ENCODE measurements at places on chromosomes 12 and 14.

- DNase-seq, result no peak
Observed at GRCh38 chr14:41229824-41230223, 376.9 kb upstream of the LRFN5 start.

DNA sequence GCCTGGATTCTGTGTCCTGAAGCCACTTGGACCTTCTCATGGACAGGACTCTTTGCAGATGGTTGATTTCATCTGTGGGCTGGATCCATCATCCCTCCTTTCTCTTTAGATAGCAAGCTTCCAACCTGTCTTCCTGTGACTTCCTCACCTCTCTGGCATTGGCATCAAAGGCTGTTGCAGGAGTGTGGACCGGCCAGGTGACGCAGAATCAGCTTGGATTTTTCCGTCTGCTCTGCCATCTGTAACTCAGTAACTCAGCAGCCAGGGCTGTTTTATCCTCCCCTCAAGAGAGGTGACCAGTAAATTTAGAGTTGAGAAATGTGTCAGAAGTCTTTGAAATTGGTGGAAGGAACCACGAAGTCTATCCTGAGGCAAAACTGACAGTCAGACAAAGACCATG lies 701.7 kb upstream of the TMEM132C start:
- DNase-seq, result no peak

DNA sequence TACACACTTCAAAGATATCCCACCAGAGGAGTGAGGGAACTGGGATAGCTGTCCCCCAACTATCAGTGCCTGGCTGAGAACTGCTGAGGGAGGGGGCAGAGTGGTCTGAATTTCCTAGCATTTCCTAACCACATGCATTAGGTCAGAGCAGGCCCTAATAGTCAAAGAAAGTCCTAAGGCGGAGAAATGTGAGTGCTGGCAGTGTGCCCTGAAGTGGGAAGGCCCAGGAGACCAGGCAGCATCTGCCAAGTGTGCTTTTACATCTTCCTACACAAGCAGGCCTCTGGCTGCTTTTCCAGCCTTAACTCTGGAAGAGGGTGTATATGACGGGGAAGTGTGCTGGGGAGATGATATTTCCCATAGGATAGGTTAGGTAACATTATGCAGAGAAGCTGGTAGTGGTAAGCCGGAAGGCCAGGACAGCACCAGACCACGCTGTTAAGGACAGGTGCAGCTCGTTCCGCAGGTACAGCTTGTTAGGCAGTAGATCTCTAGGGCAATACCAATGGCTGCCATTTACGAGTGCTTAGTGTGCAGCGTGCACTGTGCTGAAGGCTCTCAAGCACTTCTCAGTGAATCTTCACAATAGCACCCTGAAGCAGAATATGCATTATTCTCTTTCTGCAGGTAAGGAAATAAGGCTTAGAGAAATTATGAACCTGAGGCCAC lies 9.1 kb upstream of the CCDC198 start:
- no peak for DNase-seq

- DNase-seq, result no peak
Observed at GRCh38 chr14:59303216-59303615, 114.7 kb downstream of the DAAM1 start.

GRCh38 chr14:64598404-64598803 lies 48.6 kb downstream of the PPP1R36 start:
- DNase-seq, result no peak

DNA sequence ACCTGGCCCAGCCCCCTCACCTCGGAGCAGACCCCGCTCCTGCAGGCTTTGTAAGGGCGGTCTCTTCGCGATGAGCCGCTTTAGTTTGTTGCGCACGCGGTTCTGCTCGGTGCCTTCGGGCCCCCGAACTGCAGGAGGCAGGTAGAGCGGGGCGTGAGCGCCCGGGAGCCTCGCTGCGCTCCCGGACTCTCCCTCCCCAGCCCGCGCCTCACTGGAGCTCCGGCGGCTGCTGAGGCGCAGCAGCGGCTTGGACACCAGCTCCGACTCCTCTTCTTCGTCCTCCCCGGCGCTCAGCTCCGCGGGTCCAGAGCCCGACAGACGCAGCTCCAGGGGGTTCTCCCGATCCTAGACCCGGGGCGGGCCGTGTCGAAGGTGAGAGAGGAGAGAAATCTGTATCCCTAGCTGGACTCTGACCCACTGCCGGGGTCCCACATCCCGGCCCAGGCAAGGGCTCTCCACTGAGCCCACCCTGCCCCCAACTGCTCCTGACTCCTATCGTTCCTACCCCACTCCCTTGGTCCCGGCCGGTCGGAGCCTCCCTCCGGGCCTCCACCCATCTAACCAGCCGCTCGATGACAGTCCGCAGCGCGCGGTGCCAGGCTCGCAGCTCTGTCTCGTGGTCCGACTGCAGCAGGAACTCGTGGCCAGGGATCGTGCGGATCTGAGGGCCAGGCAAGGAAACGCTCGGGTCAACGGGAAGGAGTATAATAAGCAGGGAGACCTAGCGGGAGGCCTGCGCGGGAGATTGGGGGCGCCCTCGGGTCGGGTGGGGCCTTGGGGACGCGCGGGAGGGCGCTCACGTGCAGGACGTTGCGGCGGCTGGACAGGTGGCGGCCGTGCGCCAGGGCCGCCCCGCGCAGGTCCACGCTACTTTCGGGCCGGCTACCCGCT lies 4.2 kb downstream of the ARHGAP9 start:
- DNase-seq, result no peak

- no peak for DNase-seq
Observed at GRCh38 chr12:93622485-93622884, 50.0 kb downstream of the SOCS2 start.

- no peak for DNase-seq
Observed at GRCh38 chr14:89296281-89296745, 120.7 kb downstream of the FOXN3 start.

DNA sequence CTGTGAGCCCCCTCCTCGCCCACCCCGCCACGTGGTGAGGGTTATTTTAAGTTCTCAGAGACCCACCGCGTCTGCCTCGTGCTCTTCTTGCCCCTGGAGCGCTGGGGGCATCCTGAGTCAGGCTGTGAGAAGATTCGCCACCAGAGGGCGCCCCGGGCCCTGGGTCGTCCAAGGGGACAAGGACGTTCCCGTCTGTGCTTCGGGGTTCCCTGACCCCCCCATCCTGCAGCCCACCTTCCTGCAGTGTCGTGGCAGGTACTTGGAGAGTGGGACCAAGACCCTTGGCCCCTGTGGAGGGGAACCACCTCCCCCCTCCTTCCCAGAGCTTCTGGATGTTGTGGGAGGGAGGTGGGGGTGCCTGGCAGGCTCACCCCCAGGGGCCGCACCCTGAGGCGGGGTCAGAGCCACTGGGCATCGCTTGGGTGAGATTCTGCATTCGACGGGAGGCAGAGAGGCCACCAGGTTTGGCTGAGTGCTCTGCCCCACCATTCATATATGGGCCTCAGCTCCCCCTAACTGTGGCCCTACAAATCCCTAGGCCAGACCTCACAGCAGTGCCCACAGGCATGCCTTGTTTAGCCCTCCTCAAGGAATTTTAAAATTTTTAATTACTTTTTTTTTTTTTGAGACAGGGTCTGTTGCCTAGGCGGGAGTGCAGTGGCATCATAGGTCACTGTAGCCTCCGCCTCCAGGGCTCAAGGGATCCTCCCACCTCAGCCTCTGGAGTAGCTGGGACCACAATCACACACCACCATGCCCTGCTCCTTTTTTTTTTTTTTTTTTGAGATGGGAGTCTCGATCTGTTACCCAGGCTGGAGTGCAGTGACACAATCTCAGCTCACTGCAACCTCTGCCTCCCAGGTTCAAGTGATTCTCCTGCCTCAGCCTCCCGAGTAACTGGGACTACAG lies 17.0 kb downstream of the RHOF start:
- DNase-seq, result peak; percentile 9

DNA sequence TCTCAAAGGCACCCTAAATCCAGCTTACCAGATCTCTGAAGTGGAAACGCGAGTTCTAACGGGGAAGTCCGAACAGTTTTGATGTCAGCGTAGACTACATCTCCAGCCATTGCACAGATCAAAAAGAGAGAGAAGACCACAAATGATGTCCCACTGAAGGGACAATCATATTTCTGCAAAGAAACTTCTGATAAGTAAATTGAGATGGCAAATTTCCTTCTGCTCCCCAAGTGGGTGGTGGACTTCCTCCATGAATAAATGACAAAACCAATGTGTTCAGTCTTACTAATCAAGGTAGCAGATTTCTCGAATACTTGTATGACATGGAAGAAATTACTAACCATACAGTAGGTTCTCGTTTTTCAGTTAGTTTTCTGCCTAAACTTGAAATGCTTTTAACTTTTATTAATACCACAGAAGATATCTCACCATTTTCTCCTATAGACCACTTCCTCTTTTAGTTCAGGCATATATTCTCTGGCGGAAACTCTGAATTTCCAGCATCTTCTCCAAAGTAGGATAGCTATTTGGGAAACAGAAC lies at the start of gene CLECL1:
CLECL1 (minus strand) TSS at position 177 of the 541 bp plus-strand sequence.
- no peak for DNase-seq

DNA sequence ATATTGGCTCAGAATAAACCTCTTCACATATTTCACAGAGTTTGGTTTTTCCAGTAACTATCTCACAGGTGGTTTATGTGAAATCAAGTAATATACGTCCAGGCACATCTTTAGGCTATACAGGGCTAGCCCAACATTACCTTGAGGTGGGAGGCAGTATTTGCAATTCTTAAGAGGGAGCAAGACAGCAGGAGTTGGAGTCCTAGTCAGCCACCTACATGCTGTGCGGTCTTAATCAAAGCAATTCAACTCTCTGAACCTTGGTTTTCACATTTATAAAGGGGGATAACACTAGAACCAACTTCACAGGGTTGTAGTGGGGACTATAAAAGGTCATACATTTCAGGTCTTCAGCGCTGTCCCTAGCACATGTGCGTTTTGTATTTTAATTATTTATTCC lies 73.5 kb upstream of the FICD start:
- no peak for DNase-seq

GRCh38 chr12:40469736-40470135 lies 222.5 kb upstream of the CNTN1 start:
- no peak for DNase-seq

DNA sequence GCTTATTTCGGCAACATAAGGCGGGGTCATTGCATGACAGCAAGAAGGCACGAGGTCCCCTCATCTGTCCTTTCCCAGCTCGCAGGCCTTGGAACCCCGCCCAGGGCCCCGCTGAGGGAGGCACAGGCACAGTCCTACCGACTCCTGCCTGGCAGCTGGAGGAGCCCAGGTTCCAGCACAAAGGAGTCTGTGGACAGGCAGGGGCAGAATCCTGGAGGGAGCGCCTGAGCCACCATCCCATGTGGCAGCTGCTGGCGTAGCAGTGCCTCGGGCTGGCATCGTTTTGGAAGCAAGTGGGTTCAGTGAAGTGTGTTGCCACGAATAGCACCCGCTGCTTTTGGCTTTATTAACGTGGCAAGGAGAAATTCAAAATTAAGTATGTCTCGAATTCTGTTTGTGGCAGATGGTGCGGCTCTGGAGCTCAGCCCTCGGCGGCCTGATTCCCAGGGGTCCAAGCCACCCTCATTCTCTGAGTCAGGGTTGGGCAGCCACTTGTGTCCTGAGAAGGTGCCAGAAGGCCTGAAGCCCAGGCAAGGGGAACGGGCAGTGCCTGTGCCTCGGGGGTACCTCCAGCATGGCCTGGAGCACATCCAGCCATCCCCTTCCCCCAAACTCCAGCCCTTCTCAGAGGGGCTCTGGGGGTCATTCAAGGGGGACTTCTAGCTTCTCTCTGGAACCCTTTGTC lies 35.9 kb downstream of the SLC8B1 start:
- DNase-seq, result peak; percentile 80

DNA sequence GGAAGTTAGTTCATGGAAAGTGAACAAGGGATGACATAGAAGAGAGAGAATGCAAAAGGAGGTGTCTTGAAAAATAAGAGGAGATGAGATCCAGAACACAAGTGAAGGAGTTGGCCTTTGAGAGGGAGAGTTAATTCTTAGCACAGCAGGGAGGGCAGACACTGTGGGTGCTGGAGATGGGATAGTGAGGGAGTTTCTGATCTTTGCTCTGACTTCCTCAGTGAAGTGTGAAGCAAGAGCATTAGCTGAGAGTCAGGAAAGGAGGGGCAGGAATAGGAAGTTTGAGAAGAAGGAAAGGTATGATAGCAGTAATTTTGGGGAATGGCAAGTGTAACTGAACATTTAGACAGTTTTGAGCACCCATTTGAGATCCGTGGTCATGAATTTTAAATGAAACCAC lies 75.8 kb upstream of the COCH start:
- DNase-seq, result no peak

GRCh38 chr12:66915306-66915904 lies 236.5 kb upstream of the GRIP1 start:
- DNase-seq, result peak; percentile 40

- no peak for DNase-seq
Observed at GRCh38 chr12:104707194-104707593, 250.4 kb downstream of the CHST11 start.

DNA sequence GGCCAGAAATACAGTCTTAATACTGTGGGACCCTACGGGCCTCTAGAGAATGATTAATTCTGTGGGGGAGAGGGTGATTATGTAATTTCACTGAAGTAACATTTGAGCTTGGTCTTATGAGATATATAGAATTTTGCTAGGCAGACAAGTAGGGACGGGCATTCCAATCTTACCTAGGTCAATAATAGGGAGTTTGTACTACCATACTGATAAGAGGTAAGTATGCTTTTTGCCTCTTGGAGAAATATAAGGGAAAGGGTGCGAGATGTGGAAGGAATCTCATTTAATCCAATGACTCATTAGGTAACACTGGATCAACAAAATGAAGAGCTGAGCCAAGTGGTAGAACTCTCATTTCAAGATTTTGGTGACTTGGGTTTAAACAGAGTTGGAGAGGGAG lies 5.2 kb downstream of the RAB5B start:
- no peak for DNase-seq

DNA sequence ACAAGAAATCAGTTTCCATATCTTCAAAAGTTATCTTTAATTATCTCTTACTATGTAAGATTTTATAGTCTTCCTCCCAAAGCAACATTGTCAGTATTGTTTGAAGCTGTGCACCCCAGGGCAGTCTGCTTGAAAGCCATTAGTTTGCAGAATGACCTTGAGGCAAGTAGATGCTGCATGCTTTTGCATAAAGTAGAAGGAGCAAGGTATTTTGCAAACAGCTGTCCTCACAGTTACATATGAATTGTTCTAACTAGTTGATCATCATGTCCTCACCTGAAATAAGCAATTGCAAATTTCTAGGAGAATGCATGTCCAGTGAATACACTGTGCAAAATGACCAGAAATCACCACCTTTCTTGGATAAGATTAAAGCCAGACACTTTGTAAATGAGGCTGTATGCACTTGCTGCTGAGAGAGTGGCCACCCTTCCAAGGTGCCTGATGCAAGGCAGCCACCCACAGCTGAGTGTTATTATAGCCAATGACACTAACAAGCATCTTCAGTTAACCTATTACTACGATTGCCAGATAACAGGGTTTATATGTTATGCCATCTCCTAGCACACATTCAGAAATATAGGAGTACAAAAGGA lies 730.0 kb upstream of the TMEM132C start:
- DNase-seq, result no peak

GRCh38 chr12:65083581-65083980 lies 37.5 kb downstream of the WIF1 start:
- DNase-seq, result no peak

Measured in anterior cingulate cortex (tissue), 58 donors.